HepG2 (cell line): ENCODE measurements at places on chromosomes 6 and 20. TPM values are rescaled to one million over a fixed set of nuclear protein-coding genes. Genes with fewer than 3 reads are reported as not detected.

DNA sequence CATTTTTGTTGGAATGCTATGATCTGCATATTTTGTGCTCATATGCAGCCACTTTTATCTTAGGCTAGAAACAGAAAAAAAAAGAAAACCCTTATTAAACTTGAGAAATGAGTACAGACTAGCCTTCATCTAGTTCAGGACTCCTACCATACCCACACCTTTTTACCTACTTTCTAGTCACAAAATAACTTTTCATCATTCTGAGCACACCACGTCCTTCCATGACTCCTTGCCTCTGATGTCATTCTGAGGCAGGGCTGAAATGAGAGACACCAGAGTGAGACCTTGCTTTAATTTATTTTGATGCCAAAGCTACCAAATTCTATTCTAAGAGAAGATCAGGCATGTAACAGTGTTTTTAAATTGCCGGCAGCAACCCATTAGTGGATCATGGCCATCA, 38.8 kb downstream of the SNX3 start:
- DNase-seq, result no peak

DNA sequence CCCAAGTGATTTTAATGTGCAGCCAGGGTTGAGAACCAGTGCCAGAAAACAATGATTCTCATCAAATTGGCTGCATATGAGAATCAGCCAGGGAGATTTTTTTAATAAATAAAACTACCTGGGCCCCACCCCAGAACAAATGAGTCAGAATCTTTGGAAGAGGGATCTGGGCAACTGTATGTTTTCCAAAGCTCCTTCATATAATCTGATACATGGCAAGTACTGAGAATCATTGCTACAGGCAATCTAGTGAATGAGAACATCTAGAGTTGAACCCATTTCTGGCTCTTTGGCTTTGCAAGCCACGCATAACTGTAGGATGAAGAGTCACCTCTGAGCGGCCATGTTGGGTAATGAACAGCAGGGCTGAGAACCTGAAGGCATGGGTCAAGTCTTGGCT, 26.1 kb upstream of the DSP start:
- DNase-seq, result no peak

- no peak for DNase-seq
Observed at GRCh38 chr6:129105035-129105434, 222.1 kb downstream of the LAMA2 start.

DNA sequence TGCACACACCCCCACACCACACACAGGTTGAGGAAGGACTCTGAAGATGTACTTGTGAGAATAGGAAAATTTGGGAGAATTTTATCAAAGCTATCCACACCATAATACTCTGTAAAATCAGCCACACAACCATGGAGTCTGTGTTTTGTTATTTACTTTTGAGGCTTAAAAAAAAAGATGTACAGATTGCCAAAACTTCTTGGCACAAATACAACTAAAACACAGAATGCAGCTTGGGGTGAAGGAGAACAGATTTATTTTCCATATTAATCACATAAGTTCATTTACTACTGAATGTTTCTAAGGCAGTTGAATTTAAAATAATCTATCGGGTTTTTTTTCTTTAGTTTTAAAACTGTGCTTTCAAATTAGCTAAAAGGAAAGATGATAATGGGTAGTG, 32.8 kb upstream of the KCNQ5 start:
- no peak for DNase-seq

DNA sequence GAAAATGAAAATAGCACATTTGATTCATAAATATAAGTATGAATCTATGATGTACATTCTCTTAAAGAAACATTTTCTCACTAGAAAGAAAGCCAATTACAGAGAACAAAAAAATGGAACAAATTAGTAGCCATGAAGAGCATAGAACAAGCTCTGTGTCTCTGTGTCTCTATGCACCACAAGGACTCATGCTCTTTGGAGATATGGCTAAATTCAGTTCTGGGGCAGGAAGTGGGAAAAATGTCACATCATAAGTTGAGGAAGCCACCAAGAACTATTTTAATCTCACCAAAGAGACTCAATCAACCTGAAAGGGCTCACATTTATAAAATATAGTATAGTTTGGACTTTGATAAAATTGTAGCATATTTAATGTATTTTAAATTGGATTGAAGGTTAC, 1259.8 kb upstream of the GJE1 start:
- no peak for DNase-seq

DNA sequence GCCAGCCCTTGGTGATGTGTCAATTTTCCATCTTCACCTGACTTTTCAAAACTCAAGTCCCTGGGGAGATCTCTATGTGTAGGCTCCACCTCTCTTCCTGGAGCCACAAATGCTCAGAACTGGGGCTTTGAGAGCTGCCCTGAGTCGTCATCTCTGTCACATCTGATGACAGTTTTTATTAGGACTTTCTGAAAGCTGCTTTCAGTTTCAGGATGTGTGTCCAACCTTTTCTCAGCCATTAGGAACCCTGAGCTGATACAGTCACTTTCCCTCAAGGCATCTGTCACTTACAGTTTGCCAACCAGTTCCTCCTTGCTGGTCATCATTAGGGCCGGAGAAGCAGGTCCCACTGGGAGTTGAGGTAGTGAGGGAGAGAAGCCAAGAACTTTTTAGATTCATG, 365.9 kb upstream of the CHD6 start:
- DNase-seq, result no peak

- DNase-seq, result no peak
Observed at GRCh38 chr6:86581833-86582232, 355.5 kb upstream of the HTR1E start.

GRCh38 chr20:37986873-37987601, 46.2 kb downstream of the TTI1 start:
- peak; percentile 80 for DNase-seq

GRCh38 chr6:49326347-49326746, 136.7 kb downstream of the MMUT start:
- DNase-seq, result no peak

DNA sequence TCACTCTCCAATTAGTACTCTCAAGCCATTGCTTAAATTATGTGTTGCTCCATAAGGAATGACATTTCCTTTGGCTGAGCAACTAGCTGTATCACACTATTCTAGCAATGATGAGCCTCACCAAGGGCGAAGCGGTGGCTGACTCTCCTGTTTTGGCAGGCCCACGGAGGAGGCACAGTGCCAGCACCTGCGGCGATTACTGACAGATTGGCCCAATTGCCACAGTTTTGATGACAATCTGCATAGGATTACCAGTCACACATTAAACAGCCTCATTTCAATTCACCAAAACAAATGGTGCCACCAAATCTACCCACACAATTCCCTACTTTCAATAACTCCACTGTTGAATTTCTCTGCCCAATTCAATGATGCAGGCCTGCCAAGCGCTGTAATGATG, 286.9 kb downstream of the PTPRK start:
- no peak for DNase-seq

The ZNF391 gene
- 1.7 and 2.7 TPM in 2 replicates for total RNA-seq

The SAMHD1 gene
- total RNA-seq, result 43.5 and 57.7 TPM in 2 replicates

- no peak for DNase-seq
Observed at GRCh38 chr6:159977255-159977903, 8.5 kb downstream of the IGF2R start.

DNA sequence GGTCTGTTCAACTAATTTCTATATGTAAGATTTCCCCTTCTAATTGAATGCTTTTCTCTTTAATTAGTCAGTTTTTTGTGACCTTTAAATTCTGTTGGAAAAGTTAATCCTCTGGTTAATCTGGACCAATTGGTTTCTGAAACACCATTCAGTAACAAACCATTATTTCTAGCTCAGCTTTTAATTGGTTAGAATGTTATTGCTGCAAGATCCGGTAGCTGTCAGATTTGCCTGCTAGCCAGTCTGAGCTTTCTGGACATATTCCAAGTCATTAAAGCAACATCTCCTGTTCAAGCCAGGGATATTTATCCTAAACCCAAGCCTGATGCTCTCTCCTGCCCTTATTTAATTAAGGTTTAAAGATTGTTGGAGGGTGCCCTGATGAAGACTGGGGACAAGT, 55.1 kb upstream of the FBXL4 start:
- DNase-seq, result no peak

The PROKR2 gene
- not detected in 2 replicates for total RNA-seq

DNA sequence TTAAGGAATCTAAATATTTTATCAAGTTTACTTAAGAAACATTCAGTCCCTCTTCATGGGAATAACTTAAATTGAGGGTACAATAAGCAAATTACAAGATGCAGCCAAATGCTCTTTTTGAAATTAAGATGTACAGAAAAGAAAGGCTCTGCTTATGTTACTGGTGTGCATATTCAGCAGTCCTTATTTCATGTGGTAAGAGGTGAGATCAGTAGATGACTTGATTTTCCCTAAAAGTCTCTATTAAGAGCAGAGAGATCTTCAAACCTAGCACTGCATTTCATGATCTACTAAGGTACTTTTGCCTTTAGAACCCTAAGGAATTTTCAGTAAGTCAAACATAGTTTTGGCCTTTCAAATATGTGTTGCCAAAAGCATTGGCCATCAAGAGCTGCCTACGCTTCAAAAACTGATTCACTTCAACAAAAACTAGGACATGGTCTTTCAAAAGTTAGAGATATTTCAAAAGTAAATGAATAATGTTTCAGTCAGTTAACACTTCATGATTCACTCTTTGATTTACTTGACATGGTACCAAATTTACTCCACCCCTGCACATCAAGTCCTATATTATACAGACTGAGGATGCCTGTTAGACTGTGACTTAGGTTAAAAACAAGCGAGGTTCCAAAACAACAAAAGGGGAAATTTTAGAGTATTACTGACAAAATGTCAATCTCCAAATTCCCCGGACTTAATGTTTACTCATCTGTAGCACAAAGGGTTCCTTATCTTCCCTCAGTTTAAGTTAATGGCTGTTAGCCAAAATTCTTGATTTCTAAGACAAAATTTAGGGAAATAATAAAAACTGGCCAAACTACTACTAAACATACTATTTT, 19.2 kb downstream of the C6orf62 start:
- peak; percentile 21 for DNase-seq

The PHIP gene
- 23.5 and 36.0 TPM in 2 replicates for total RNA-seq

DNA sequence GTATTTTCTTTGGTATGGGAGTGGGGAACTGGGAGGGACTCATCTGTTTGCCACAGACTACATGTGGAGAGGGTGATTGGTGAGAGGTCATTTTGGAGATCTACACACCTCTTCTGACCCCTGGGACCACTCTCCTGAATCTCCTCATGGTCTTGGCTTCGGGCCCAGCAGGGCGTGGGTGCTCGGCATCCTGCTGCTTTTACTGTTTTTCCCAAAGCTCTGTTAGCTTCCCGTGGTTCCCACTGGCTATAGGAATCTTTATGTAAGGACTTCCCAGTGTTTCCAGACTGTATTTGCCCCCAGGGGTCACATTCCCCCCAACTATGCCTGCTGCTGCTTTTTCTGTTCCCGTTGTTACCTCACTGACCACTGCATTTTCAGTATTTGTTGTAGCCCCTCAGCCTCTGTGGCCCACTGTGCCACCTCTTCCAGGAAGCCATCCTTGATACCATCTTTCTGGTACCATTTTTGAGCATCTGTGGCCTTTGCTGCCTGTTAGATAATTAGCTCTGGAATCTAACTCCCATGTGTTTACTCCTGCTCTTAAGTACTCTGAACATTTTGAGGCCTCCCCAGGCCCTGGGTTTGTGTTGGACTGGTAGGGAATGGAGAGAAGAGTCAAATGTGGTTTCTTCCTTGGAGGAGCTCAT, 14.9 kb downstream of the PLCG1 start:
- DNase-seq, result no peak

- no peak for DNase-seq
Observed at GRCh38 chr6:18495236-18495635, 108.1 kb downstream of the RNF144B start.

- peak; percentile 72 for DNase-seq
Observed at GRCh38 chr20:19774135-19774933, 16.3 kb downstream of the RIN2 start.

- DNase-seq, result peak; percentile 79
Observed at GRCh38 chr20:7980332-7981046, 39.1 kb downstream of the TMX4 start.

GRCh38 chr20:10708351-10709185, 34.8 kb upstream of the JAG1 start:
- peak; percentile 99 for DNase-seq

The RBBP8NL gene
- total RNA-seq, result 0.46 and 0.86 TPM in 2 replicates

DNA sequence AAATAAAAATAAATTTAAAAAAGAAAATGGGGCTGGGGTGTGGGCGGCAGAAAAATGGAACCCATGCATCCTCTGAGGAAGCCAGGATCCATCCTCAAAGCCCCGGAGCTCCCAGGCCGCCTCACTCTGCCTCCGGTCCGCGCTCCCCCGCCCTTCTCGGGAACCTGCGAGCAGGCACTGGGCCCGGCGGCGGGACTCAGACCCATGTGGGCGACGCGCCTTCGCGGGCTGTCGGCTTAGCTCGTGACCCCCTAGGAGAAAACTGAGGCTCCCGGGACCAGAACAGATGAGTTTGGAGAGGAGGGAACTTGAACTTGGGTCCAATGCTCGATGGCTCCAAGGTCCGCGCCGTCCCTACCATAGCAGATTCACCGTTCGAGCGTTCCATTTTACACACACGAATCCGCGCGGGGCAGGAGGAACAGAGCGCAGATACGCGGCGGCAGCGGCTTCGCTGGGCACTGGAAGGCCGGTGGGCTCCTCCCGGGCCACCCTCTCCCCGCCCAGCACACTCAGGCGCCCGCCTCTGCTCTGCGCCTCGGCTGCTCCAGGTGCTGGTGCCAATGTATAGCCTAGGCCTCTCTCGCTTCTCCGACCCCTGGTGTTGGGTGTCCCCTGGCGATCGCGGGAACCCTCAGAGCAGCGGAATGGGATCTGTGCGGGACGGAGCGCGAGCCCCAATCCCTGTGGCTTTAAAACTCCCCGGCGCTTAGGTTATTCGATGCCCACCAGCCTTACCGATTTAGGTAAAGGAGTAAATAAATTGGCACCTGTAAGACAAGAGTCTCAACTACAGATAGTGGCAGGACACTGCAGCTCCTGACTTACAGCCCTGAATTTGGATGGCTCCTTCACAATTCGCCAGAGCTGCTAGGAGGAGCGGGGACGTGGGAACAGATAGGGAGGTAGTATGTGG, 39.2 kb downstream of the DPPA5 start:
- no peak for DNase-seq

GRCh38 chr6:87922196-87922946, 125.3 kb upstream of the SPACA1 start:
- no peak for DNase-seq

The SLC35D3 gene
- total RNA-seq, result not detected in 2 replicates

- DNase-seq, result peak; percentile 93
Observed at GRCh38 chr20:41643504-41643938, 25.3 kb upstream of the CHD6 start.

- DNase-seq, result no peak
Observed at GRCh38 chr6:7262746-7263518, 50.1 kb downstream of the SSR1 start.

The YWHAB gene
- total RNA-seq, result 121 and 184 TPM in 2 replicates

- no peak for DNase-seq
Observed at GRCh38 chr20:32449890-32450401, 91.8 kb downstream of the ASXL1 start.

The PLEKHG1 gene
- total RNA-seq, result 0.04 and 0.07 TPM in 2 replicates

- no peak for DNase-seq
Observed at GRCh38 chr6:25329161-25329817, 50.1 kb downstream of the CARMIL1 start.
